ENCODE measurements at places on chromosomes 2 and 18.

DNA sequence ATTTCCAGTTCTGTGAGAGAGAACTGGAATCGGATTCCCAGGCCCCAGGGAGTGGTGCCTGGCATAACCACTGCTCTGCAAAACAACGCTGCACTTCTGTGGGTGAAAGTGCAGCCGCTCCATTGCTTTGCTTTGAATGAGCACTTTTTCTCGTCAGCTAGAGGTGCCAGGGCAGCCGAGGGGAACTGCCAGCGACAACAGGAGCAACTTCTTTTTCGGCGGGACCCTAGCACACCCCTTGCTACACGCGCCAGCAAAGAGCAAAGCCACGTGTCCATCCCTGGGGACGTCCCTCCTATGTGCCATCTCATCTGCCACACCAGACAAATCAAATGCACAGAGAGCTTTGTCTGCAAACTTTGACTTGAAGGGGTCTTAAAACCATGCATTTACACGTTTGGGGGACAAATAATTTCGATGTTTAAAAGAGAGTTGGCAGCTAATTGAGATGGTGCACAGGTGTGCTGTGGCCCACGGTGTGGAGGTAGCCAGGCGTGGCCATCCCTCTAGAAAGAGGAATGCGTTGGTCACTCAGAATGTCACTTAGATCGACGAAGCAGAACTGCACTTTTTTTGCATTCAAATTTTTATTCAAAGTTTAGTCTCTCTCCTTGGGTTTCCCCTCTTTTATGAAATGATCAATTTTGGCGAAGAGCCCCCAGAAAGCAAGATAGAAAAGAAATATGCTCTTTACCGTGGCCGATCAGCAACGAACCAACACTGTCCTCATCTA, 151.8 kb downstream of the MBP start:
- no peak for DNase-seq

- no peak for DNase-seq
Measured at GRCh38 chr2:2704428-2705090, 373.5 kb upstream of the MYT1L start.

DNA sequence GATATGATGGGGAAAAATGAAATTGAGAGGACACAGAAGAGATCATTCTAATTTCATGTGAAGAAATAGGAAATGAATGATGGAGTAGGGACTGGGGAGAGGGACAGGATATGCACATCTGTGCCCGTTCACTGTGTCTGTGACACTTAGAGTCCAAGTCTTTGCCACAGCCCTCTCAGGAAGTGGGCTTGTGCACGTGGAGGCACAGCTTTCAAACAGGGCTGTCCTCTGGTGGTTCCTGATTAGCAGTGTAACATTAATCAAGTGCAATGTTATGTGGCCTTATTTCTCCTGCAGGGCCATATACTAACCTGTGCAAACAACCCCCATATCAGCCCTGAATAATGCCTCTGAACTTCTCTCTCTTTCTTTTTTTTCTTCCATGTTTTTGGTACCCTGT, 312.2 kb upstream of the FAM98A start:
- no peak for DNase-seq

DNA sequence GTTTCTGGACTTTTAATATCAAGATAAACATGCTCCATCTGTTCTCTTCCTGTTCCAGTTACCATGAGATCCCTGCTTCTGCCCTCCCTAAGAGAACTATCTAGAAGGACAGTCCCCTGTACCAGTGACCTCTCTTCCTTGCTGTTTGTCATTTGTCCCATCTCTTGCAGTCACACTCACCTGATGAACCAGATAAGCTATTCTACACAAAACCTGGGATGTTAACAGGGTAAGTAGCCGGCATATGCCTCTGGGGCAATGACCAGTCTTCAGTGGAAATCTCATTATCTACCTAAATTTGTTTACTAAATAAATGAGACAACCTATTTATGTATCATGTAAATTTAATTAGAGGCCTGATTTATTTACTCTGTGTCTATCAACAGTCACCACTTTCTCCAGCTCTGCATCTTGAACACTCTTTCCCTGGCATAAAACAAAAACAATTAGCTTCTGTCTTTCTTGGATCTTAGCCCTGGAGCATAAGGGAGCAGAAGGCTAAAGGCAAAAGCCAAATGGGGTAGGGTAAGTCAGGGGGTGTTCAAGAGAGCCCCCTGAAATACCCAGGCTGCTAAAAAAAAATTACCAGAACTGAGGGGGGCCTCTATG, 337.7 kb downstream of the ALK start:
- no peak for DNase-seq

DNA sequence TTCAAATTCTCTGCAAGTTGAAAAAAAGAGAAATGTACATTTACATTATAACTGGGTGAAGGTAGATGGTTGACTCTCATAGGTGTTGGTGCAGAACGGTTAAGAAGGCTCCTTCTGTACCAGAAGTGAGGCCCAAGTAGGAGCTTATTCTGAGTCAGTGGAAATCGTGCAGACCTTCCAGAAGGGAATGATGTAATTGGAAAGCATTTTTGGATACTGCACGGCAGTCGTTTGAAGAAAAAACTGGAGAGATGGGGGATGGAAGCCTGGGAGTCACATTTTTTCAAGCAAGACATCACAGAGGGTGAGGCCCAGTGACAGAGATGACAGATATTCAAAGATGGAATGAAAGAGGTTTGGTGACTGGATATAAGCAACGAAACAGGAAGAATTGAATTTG, 39.4 kb downstream of the HRH4 start:
- no peak for DNase-seq

GRCh38 chr2:203811491-203812221, 55.9 kb upstream of the CTLA4 start:
- DNase-seq = no peak

GRCh38 chr2:44203542-44203941, 34.9 kb downstream of the PPM1B start:
- no peak for DNase-seq

DNA sequence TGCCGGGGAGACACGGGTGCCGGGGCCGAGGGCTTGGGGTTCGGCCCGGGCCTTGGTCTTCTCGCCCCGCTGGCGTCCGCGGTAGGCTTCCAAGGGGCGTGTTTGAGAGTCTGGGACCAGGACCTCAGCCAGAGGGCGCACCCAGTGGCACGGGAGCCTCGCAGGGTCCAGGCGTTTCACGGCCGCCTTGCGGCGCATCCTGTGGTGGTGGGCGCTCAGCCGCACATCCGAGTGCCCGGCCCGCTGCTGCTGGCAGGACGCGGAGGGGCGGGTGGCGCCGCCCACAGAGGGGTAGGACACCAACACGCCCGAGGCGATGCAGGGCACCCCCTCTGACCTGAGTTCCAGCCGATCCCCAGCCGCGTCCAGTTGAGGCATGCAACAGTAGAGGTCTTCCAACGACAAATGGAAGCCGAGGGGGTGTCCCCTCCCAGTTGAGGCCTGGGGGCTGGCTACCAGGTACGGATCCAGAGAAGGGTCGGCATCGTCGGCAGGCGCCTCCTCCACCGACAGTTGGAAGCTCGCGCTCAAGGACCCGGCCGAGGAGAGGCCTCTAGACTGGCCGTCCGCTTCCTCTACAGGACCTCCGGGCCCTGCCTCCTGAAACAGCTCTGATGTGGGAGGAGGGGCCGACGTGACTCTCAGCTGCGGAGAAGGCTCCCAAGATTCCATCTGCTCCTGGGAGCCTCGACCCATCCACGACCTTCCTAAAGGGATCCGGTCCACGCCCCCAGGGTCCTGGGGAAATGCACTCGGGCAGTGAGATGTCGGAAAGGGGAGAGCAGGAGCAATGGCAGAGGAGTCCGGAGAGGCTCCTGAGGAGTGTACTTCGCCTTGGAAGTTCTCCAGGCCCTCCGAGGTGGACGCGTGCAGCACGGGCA, 6.3 kb downstream of the C2orf81 start:
- DNase-seq = peak; percentile 87

- DNase-seq = no peak
Measured at GRCh38 chr2:7845332-7845731, 836.5 kb upstream of the ID2 start.

GRCh38 chr18:65754121-65754520, 3.3 kb downstream of the CDH7 start:
- DNase-seq = no peak

- no peak for DNase-seq
Measured at GRCh38 chr2:234290671-234291070, 206.2 kb downstream of the ARL4C start.

DNA sequence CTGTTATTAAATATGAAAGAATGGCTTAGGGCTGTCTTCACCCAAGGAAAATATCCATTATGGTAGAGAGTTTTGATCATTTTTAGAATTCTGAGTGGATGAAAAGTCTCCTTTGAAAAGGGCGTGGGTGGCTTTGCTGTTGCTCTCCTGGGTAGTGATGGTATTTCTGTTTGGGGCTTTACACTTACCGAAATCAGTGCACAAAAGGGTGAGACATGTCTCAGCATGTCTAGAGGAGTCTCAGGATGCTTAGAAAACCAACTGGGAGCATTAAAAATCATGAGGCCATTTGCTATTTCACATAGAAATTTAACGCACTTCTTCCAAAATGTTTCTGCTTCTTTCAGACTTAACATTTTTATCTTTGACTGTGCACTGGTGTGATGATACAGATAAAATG, 49.6 kb downstream of the ZCCHC2 start:
- DNase-seq = no peak

DNA sequence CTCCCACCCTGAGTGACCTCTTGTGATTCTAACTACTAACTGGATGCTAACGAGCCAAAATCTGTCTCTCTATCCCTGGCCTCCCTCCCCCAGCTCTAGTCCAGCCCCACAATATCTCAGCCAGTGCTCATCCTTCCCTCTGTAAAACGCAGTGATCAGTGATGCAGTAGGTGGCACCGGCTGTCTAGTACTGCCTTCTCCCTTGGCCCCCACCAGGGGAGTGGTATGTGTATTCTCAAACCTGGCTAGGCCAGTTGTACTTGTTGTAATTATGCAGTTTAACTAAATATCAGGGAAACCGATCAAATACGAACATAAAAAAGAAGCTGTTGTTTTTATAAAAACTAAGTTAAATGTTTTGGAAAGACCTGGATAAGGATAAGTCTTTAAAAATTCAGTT, 113.2 kb upstream of the ALPP start:
- DNase-seq = no peak

DNA sequence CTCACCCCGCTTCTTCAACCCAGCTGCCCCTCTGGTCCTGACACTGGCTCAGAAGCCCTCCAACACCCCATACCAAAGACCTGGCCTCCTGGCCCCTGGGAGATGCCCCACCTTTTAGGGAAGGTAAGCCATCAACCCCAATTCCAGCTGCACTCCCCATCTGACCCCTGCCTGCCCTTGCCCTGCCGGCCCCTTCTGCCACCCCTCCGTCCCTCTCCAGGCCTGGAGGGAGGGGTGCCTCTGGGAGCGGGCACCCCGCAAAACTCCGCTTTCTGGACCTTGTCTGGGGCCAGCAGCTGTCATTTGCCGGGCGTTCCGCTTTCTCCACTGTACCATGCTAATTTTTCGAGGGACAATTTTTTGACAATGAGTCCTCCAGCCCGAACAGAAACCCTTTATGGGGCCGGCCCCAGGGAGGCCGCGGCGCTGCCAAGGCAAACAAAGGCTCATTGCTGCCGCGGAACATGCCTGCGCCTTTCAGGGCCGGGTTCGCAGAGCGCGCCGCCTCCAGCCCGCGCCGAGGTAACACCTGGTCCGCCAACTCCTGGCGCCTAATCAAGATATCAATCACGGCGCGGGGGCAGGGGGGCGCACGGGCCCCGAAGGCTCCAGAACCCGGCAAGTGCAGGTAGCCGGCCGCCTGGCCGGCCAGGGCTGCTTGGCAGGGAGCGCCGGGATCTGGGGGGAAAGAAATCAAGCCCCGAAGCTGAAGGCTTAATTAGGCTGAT, 96.0 kb downstream of the INHBB start:
- DNase-seq = peak; percentile 72

- no peak for DNase-seq
Measured at GRCh38 chr2:134711692-134712091, 7.1 kb downstream of the TMEM163 start.

DNA sequence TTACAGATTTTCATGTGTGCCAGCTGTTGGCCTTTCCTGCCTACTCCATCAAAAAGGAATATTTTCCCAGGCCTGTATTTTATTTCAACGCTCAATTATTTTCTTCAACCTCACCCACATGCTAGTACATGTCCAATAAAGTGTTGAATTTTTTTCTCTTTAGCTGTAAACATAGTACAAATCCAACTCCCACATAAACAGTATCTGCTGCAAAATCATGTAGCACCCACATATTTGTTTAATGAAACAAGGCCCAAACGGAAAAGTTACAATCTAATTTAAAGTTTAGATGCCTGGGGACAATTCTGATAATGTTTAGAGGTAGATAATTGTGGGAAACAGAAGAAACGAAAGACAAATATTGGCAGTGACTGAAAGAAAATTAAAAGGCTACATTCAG, 275.4 kb upstream of the ACVR2A start:
- no peak for DNase-seq

DNA sequence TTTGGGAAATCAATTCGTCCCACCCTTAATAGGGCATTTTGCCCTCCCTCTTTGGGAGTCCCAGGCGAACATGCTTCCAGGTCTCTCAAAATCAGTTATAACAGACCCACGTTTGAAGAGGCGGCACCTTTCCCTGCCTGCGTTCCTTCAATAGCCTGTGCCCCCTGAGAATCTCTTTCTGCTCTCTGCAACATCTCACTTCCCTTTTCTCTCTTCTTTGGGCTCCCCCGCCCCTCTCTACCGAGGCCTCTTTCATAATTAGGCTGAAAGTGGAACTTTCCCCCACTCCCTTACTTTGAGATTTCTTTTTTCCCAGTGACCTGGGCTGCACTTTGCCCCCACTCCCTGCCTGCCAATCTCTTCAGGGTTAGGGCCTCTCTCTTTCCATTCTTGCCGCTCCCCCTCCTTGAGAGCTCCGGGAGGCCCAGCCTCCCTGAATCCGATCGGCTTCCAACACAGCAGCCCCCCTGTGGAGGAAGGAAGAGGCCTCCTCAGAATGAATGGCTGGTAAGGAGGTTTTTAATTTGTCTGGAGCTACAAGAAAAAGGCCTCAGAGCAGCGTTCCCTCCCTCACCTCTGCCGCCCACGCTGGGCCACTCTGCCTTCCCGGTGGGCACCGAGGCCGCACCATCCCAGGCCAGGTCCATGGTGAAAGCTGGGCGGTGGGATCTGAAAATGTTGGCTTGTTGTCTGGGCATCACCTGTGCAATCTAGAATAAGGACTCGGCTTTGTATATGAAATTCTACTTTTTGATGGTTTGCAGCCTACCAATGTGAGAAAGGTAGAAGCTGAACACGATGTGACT, 162.6 kb upstream of the SIX3 start:
- no peak for DNase-seq

GRCh38 chr2:148981781-148982180, 56.7 kb upstream of the LYPD6B start:
- no peak for DNase-seq

- DNase-seq = no peak
Measured at GRCh38 chr2:48400553-48401164, 129.3 kb upstream of the STON1 start.

- DNase-seq = no peak
Measured at GRCh38 chr2:50241282-50241681, 790.6 kb downstream of the NRXN1 start.

DNA sequence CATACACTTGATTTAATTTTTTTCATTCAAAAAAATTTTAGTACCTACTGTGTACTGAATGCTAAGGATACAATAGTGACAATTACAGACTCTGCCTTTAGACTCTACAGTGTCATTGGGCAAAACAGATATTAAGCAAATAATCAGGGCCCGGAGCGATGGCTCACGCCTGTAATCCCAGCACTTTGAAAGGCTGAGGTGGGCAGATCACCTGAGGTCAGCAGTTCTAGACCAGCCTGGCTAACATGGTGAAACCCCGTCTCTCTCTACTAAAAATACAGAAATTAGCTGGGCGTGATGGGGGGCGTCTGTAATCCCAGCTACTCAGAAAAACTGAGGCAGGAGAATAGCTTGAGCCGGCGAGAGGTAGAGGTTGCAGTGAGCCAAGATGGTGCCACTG, 1.4 kb downstream of the UBXN2A start:
- DNase-seq = peak; percentile 7
